ENCODE measurements at places on chromosomes 4 and X. TPM values are rescaled to one million over a fixed set of nuclear protein-coding genes. Genes with fewer than 3 reads are reported as not detected.

DNA sequence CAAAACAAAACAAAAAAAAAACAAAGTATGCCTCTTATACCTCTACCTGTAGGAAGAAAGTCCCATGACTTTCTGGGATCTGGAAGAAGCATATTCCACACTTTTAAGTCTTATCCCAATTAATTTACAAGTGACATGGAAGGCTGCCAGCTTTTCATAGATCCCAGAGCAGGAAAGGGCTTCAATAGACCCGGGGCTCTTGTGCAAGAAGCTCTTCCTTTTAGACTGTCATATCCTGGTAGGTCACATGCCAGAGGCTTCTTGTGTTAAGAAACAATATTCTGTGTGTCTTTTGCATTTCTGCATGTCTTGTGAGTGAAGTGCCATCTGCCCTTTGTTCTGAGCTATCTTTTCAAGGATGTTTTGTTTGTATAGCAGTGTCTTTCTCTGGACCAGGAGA lies 84.4 kb upstream of the PHOX2B start:
- H3K27ac ChIP-seq, result no peak overlapping the region
- no peak overlapping the region for H3K4me3 ChIP-seq
- no peaks in the 10 kb centered on the region for H3K36me3 ChIP-seq
- no peak for DNase-seq
- peaks cover 14% of the 10 kb centered on the region for H3K27me3 ChIP-seq

DNA sequence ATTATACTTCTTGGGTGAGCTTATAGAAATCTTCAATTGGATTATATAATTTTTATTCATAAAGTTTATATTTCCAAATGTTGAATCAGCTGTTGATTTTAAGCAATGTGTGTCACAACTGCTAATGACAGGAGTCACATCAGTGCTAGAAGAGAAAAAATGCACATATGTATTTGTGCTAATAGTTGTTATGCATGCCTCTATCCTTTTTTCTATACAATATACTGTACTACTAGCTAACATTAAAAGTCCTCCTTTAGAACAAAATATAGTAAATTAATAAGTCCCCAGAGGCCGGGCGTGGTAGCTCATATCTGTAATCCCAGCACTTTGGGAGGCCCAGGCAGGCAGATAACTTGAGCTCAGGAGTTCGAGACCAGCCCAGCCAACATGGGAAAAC lies 23.7 kb upstream of the HNRNPD start:
- peaks cover 5% of the 10 kb centered on the region for H3K27me3 ChIP-seq
- no peak overlapping the region for H3K4me3 ChIP-seq
- no peaks in the 10 kb centered on the region for H3K36me3 ChIP-seq
- no peaks in the 10 kb centered on the region for H3K4me1 ChIP-seq

- no peak for DNase-seq
- peaks cover under 1% of the 10 kb centered on the region for H3K36me3 ChIP-seq
- H3K4me1 ChIP-seq, result peaks cover 44% of the 10 kb centered on the region
- no peaks in the 10 kb centered on the region for H3K27me3 ChIP-seq
Measured at GRCh38 chrX:9162698-9163097, 128.8 kb upstream of the FAM9B start.

DNA sequence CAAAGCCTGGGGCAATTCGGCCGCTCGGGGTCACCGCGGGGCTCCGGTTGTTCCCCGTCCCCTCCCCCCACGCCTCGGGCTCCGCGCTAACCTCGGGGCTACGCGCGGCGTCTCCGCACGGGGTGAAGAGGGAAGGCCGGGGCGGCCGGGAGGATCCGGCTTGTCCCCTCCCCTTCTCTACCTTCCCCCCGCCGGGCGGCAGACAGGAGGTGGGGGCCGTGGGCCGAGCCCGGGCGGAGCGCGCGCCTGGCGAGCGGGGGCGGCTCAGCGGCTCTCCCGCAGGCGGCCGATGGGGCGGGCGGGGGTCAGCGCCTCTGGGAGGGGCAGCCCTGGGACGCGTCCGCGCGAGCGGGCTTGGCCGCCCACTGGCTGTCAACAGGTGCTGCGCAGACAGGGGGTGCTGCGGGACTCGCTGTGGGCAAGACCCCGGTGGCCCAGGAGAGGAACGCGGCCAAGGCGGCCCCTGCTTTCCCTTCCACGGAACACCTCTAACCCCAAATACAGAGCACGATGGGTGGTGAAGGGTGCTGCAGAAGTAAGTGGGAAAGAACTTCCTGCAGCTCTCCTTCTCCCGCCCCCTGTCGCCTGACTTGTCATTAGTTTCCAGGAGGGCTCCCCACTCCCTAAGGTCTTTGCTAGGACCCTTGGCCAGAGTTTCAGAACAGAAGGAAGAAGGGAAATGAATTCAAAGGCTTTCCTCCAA lies at the start of gene PDGFC:
TSS of gene PDGFC (minus strand) at position 124 of the 703 bp plus-strand sequence. CDS start 896 bp downstream, outside the sequence.
- peaks cover 8% of the 10 kb centered on the region for H3K4me1 ChIP-seq
- H3K36me3 ChIP-seq, result no peaks in the 10 kb centered on the region

- no peaks in the 10 kb centered on the region for H3K4me1 ChIP-seq
- no peaks in the 10 kb centered on the region for H3K36me3 ChIP-seq
- peak; percentile 54 for DNase-seq
- no peak overlapping the region for H3K4me3 ChIP-seq
- H3K27ac ChIP-seq, result no peak overlapping the region
Measured at GRCh38 chr4:6546681-6547447, 28.1 kb upstream of the MAN2B2 start.

- H3K27ac ChIP-seq, result peak overlapping the region; percentile 75
- no peak for DNase-seq
- peaks cover 80% of the 10 kb centered on the region for H3K4me1 ChIP-seq
Measured at GRCh38 chr4:40190465-40190864, 6.4 kb upstream of the RHOH start.

DNA sequence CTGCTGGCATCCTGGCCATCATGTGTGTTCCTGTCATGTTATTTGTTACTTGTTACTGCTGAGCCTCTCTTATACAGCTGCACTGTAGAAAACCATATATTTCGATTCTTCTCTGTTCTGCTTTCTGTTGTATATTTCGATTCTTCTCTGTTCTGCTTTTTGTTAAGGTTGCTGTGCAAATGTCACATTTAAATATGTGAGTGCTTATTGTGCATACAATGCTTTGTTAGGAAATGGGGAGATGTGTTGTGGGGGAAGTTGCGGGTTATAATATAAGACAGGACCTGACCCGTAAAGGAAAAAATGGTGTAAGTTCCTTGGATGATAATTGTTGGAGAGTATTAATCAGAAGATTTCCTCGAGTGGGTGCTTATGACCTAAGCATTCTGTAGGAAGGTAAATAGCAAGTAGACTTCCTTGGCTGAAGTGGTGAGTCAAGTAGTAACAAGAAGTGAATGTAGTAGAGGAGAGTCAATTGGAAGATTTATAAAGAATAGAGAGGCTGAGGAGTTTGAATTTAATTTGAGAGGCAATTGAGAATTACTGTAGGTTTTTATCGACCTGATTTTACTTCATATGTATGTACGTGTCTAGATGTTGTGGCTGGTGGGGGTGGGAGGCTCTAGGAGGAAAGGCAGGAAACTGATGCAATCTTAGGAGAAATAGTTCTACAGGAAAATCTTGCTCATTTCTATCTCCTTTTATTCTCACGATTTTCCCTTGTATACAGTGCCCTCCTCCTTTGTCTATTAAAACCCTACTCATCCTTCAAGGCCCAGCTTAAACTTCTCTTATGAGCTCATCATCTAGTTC lies 8.5 kb downstream of the OGT start:
- peak overlapping the region; percentile 91 for H3K27ac ChIP-seq
- peaks cover 57% of the 10 kb centered on the region for H3K4me1 ChIP-seq
- H3K4me3 ChIP-seq, result peak overlapping the region; percentile 75

GRCh38 chr4:31272331-31273061 lies 552.3 kb downstream of the PCDH7 start:
- H3K4me3 ChIP-seq, result no peak overlapping the region
- H3K27me3 ChIP-seq, result no peaks in the 10 kb centered on the region
- H3K27ac ChIP-seq, result no peak overlapping the region

DNA sequence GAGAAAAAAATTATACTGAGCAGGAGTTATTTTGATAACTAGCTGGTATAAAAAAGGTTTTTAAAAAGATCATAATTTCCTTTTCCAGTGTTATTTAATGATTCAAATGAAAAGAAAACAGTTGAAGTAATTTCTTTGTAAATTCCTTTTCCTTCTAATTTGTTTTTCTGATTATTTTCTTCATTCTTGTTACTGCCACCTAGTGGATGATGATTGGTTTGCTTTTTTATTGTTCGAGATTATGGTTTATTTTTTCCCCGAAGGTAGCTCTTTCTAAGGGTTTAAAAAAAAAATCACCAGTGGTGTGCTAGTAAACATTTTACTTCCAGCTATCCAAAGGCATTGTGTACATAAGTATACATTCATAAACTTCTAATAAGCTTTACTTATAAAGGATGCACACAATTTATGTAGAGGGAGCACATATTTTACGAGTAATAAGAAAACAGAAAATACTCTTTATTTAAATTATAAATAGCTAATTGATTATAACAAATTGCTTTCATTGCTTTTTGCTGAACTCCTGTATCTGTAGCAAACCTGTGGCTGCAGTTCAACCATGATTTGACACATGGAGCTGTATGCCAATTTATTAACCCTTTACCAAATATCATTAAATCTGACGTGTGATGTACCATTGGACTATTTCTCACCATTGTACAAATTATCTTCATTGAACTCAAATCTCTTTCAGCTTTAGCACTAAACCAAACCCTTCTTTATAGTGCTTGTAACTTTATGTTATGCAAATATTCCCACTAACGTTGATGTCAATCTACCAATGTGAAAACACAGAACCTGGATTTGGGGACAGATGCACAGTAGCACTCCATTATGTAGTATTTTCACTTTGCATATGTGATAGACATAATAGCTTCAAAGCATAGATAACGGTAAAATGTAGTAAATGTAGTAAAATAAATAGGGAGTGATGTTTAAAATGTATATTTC lies 97.8 kb upstream of the ANK2 start:
- no peaks in the 10 kb centered on the region for H3K4me1 ChIP-seq
- H3K27me3 ChIP-seq, result peaks cover 11% of the 10 kb centered on the region
- DNase-seq, result no peak
- H3K4me3 ChIP-seq, result no peak overlapping the region
- no peaks in the 10 kb centered on the region for H3K36me3 ChIP-seq

- no peak overlapping the region for H3K27ac ChIP-seq
- H3K4me3 ChIP-seq, result no peak overlapping the region
- H3K4me1 ChIP-seq, result no peaks in the 10 kb centered on the region
- no peaks in the 10 kb centered on the region for H3K27me3 ChIP-seq
Measured at GRCh38 chr4:128380306-128380705, 92.7 kb upstream of the PGRMC2 start.

DNA sequence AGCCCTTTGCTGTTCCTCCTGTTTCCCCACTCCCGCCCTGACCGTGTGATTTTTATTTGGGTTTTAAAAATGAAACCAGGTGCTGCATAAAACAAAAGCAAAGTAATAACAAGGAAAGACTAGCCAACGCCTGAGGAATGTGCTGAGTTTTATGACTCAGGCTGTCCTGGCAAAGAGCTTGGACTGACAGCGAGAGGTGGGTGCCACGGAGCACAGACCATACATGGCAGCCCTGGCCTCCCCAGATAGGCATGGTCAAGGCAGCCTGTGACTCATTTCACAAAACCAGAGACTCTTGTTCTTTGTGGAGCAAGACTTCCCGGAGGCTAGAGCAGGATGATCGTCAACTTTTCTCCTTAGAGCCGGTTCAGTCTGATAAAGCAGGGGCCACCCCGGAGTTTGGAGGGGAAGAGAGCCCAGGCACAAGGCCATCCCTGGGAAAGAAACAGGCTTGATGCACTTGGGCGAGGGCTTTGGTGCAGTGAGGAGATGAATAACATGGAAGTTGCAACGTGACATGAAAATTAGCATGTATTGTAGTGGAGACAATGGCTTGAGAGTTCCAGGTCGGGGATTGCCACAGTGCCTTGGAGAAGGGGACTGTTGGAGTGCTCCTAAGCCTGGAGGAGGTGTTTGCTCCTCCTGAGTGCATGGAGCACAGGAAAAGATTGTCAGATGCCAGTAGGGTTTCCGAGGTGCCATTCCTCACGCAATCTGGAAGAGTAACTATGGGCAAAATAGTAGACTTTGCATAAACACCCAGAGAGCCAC lies 54.8 kb downstream of the C4orf51 start:
- H3K4me1 ChIP-seq, result peaks cover 29% of the 10 kb centered on the region
- peaks cover 6% of the 10 kb centered on the region for H3K27me3 ChIP-seq
- H3K4me3 ChIP-seq, result no peak overlapping the region
- no peak overlapping the region for H3K27ac ChIP-seq

The CYP4V2 gene
- total RNA-seq, result 5.2 TPM

The CCDC110 gene
- 0.26 TPM for total RNA-seq

Data from activated CD4-positive, alpha-beta memory T cell treated with anti-CD3 and anti-CD28 coated beads for 36 hours (primary cell).